ENCODE measurements at places on chromosomes 7 and 10.

- peak; percentile 36 for DNase-seq
Measured at GRCh38 chr10:80599424-80599847, 61.7 kb downstream of the SH2D4B start.

DNA sequence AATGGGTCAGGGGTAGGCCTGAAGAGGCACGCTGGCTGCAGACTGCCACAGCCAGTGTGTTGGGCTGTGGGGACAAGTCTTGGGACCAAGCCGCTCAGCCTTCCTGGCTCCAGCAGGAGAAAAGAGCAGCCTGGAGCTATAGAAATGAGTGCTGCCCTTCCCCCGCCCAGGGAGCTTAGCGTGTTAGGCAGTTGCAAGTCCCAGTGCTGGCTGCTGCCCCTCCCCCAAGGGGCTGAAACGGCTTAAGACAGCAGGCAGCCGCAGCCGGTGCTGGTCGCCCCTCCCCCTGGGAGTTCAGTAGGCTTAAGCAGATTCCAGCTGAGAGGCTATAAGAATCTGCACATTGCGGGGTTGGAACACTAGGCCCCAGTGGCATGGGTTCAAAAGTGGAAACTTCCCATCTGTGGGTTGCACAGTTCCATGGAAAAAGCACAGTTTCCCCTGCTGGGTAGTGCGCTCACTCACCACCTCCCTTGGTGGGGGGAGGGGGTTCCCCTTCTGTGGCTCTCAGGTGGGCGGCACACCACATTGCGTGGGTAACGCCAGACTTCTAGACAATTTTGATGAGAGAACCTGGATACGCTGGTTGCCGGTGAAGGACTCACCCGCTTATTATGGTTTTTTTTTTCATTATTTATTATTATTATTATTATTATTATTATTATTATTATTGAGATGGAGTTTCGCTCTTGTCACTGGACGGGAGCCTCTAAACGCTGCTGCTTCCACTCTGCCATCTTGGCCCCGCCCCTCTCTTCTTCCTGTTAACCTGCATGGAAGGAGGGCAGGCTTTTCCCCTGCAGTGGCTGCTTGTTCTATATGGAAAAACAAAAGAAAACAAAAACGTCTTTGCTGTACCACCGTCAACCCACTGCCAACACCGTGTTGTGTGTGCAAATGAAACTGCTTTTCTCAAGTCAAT is 151.1 kb downstream of the CXCL12 start:
- DNase-seq, result peak; percentile 68

DNA sequence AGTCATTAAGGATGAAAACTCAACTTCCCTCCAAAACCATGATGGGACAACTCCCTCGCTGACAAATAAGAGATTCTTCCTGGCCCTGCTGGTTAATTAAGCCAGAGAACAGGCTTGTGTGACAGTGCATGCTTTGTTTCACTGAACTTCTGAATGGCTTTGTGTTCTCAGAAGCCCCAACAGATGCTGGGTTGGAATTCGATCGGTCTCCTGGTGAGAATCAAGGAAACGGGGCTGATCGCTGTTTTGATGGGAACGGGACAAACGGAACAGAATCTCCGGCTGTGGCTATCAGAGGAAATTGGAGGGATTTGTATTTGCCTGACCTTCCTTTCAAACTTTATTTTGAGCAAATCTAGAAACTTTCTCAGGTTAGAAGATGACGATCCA is 145.0 kb downstream of the RNF216 start:
- DNase-seq, result no peak

DNA sequence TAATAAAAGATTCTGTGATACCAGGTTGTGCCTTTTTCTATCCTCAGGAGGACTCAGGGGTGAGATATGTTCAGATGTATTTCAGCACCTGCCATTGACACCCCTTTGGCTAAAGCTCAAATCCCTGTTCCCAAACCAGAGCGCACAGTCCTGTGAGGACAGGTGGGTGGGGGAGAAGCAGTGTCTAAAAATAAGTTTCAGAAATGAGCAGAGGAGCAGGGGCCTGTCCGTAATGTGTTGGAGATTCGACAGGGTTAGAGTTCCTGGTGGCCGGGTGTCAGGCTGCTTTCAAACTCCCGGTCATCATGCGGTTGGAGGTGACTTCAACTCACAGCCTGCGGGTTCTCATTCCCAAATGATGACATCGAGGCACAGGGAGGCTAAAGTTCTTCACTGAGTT is 211.5 kb downstream of the KLF6 start:
- DNase-seq, result no peak

DNA sequence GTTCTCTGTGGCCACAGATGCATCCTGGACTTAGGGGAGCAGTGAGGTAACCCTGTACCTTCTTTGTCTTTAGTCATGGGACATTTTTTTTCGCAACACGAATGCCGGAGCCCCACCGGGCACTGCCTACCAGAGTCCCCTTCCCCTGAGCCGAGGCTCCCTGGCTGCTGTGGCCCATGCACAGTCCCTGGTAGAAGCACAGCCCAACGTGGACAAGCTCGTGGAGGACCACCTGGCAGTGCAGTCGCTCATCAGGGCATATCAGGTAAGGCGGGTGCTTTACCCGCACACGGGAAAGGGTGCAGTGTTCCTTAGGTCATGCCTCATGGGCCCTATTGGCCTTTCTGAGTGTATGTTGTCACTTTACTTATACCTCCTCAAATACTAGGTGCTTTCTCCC is 38.8 kb downstream of the OGDH start:
- no peak for DNase-seq

DNA sequence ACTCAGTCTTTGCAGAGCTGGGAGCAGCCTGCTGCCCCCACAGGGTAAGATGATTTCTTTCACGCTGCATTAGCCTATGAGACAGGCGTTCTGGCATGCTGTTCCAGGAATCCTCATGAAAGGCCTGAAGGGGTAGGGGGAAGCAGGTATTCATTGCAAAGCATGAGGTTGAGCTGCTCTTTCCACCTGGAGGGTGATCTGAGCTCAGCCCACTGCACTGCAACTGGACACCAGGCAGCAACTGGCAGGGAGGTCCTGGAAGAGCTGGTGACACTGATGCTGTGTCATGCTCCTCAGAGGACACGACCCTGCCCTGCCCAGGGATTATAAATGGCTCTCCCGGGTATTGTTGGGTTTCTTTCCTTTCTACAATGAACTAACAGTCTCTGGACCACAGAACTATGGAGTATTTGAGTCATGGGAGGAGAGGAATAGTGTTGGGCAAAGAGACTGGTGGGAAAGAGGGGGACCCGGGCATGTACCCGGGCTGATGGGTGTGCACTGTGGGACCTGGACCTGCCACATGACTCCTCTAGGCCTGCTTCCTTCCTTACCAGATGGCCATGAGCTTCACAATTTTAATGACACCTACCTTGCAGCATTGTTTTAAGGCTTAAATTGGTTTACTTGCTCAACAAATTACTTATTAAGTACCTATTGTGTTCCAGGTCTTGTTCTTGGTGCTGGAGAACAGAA is 24.3 kb downstream of the SLC25A28 start:
- DNase-seq, result no peak

GRCh38 chr10:46069771-46070463 is 23.8 kb upstream of the MSMB start:
- DNase-seq, result no peak

GRCh38 chr7:76325811-76326210 is 23.3 kb downstream of the HSPB1 start:
- DNase-seq, result no peak

GRCh38 chr10:30491204-30491915 is 57.4 kb downstream of the MAP3K8 start:
- DNase-seq, result no peak

DNA sequence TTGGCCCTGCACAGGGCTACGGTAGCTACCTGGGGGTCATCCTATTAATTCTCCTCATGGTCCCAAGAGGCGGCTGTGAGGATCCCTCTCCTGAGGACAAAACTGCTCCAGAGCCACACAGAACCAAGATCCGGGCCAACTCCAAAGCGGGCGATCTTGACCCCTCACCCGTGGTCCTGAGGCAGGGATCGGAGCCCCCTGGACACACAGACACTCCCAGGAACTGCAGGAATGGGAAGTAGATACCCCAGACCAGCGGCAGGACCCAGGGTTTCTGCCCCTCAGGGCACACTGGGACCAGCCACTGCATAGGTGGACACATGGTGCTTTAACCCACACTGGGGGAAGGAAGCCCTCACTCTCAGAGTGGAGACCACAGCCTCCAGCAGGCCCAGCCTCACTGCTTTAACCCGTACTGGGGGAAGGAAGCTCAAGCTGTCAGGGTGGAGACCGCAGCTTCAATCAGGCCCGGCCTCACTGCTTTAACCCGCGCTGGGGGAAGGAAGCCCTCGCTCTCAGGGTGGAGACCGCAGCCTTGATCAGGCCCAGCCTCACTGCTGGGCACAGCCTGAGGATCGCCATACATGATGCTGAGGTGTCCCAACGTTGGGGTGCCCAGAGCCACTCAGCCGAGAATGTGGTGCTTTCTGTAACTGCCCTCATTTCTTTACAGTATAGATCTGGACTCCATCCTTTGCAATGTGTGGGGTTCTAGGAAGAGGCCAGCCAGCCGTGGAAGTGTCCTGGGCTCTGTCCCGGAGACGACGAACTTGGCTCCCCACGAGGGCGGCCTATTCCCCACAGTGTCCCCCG is 60.1 kb downstream of the DIP2C start:
- DNase-seq, result no peak

- DNase-seq, result no peak
Measured at GRCh38 chr7:137454246-137454724, 110.8 kb upstream of the PTN start.

- DNase-seq, result no peak
Measured at GRCh38 chr7:142880876-142881505, 4.6 kb downstream of the TRPV6 start.

DNA sequence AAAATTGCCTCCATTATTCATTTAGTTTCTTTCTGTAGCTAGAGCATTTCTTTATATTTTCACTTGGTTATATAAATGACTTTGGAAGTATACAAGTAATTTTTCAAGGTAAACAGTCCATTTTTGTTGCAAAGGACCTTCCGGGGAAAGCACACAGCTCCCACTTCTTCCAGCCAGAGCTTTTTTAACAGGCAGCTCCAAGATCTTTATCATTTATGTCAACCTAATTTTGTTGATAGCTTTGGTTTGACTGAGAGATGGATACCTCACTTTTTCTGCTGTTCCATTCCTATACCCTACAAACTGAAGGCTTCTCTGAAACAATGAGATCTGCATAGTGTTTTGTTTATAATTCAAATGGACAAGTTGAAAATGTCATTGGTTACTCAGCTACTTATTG is 49.3 kb upstream of the RAB11FIP2 start:
- no peak for DNase-seq

DNA sequence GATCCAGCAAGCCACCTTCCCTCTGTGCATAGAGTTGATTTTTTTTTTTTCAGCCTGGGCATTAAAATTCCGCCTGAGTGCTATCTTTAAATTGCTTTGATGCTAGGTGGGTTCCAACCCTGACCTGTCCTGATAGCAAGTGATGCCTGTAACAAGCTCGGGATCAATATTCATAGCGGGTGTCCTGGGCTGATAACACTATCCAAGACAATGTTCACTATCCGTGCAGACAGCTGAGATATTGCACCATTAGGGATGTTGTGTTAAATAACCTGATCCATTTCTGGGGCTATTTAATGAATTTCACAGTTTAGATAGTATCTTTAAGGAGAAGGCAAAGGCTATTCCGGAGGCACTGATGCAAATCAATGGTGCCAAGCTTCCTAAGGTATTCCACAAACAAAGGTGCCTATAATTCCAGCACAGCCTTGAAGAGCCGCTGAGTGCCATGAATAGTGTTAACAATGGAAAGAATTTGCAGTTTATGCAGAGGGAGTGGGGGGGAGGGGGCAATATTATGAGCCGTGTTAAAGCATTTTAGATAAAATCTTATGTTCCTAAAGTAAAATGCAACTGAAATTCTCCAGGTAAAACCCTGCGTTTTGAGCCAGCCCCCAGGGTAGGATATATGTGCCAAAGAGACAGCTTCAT is 4.2 kb upstream of the NKX1-2 start:
- DNase-seq, result no peak

GRCh38 chr7:100590077-100590737 is 4.1 kb downstream of the FBXO24 start:
- no peak for DNase-seq

DNA sequence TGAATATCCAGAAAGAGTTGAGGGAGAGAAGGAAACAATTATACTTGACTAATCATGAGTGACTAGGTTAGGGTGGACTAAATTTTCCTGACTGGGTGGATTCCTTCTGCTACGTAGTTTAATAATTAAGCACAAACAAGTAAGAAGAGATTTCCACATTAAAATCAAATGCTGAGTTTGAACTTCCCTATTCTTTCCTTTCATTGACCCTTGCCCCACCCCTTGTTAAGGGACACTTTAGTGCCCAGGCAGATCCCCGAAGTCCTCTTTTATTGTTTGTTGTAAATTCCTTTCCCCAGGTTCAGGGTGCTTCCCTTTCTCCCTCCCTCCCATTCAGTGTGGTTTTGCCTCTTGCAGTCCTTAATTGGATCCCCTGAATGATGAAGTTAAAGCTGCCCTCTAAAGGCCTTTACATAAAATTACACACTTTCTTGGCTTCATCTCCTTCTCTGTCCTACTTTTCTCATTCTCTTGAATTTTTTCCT is 8.8 kb upstream of the SPAM1 start:
- no peak for DNase-seq

- DNase-seq, result no peak
Measured at GRCh38 chr10:126199221-126199998, 188.9 kb downstream of the ADAM12 start.

DNA sequence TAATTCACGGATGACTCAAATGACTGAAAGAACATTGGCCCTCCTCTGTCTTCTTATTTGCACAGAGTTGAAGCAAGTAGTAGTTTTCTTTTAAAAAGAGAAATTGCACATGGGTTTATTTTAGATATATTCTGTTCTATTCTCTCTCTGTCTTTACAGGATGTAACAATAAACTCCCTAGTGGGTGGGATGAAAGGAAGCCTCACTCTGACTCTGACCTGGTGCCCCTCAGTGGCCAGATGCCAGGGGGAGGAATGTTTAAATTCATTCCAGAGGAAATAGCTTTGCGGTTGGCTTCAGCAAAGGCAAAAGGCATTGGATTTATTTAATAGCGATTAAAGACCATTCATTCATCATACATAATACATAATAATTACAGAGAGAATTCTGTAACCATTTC is 156.4 kb upstream of the MTPN start:
- no peak for DNase-seq

DNA sequence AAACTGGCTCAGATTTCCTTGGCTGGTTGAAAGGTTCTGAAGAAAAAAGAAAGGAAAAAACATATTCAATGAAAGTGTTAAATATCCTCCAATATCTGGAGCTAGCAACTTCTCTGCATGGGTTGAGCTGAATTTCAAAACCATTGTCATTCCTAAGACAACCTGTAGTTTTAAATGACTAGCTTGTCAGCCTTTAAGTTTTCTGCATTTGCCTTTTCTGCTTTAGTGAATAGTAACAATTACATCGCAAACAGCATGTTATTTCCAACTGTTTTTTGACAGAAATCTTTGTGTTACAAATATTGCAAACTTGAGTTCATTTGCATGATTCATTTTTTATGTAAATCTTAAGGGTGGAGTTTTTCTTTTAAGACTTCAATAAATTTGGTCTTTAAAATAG is 852.3 kb upstream of the CELF2 start:
- DNase-seq, result no peak

- no peak for DNase-seq
Measured at GRCh38 chr10:74859546-74859945, 33.1 kb downstream of the KAT6B start.

GRCh38 chr7:140661124-140661523 is 11.6 kb upstream of the ADCK2 start:
- DNase-seq, result no peak

- DNase-seq, result no peak
Measured at GRCh38 chr10:67308912-67309311, 383.1 kb downstream of the LRRTM3 start.

- DNase-seq, result no peak
Measured at GRCh38 chr10:10038348-10038747, 979.3 kb upstream of the CELF2 start.

Measured in left ventricle myocardium inferior (tissue), 1 donor.